ENCODE measurements at places on chromosomes 4 and X.

DNA sequence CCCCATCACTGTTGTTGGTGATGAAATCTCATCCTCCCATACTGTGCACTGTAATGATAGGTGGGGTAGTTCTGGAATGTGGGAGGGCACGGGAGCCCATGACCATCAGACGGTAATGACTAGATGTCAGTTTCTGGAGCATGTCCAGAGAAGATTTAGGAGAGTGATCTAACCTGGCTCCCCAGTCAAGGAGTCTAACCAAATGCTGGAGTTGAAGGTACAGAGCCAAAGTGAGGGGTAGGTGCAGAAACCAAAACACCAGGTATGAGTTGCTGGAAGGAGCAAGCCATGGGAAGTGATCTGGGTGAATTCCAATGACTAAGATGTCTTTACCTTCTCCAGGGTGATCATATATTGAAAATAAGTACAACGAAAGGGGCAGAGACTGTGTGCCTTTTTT lies 296.9 kb downstream of the INPP4B start:
- no peak for DNase-seq

DNA sequence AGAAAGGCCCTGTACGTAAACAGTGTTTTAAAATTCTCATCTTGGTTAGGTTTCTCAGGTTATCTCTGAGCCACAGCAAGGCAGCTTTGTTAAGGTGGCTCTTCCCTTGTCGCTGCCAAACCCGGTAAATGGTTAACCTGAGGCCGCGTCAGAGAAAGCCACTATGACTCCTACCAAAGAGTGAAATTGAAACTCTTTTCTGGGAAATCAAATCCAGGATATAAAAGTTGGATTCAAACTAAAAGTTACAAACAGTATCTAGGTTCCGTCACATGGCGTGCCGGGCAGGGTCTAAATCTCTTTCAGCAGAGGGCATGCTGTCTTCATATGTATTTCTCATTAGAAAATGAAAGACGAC lies 433 bp downstream of the MMAA start:
- peak; percentile 32 for DNase-seq

DNA sequence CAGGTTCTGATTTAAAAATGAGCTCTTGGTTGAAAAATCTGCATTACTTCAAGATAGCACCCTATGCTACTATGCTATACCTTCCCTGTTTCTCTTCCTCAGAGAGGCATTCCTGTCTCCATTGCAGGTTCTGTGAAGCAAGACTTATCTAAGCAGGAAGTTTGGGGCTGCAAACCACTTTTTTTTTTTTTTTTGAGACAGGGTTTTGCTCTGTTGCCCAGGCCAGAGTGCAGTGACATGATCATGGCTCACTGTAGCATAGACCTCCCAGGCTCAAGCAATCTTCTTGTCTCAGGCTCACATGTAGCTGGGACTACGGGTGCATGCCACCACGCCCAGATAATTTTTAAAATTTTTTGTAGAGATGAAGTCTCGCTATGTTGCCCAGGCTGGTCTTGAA lies 4.0 kb upstream of the CCNG2 start:
- DNase-seq, result no peak

DNA sequence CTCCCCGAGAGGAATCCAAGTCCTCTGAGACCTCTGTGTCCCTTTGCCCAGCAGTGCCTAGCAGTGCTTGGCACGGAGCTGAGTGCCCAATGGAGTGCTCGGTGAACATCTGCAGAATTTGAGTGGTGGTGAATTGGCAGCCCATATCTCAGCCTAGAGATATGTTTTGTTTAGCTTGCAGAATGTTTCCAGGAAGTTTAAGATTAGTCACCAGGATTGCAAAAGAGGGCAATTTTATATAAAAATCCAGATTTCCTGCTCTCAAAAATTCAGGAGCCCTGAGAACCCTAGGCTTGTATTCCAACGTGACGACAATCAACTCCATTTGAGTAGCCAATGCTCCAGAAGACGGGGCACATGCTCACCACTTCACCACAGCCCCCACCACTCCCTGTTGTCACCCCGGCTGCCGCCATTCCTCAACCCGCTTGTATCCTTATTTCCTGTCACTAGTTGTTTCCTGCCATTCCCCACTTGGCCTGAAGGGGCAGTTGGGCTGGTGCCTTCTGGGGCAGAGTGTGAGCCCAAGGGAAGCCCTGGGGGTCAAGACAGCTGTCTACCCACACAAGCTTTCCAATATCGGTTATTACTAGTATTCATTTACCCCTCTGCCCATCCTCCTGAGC lies 116.9 kb downstream of the EFNB1 start:
- DNase-seq, result no peak

DNA sequence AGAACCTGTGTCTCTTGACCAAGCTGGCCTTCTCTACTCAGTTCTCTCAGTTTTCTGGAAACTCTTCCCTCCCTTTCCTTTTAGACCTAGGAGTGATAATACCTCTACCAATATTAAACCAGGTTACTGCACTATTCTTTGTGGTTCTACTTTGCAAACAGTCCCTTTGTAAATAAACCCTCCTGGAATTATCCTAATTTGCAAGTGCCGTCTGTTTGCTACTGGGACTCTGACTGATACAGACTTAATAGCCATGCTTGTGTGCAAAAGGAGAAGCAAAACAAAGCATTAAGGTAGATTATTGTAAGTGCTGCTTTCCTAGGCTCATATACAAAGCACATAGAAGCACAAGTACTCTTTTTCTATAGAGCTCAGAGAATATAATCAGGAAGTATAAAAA lies 507.0 kb downstream of the INPP4B start:
- no peak for DNase-seq

- no peak for DNase-seq
These were observed 42.4 kb upstream of the NOCT start for GRCh38 chr4:138972956-138973801.

DNA sequence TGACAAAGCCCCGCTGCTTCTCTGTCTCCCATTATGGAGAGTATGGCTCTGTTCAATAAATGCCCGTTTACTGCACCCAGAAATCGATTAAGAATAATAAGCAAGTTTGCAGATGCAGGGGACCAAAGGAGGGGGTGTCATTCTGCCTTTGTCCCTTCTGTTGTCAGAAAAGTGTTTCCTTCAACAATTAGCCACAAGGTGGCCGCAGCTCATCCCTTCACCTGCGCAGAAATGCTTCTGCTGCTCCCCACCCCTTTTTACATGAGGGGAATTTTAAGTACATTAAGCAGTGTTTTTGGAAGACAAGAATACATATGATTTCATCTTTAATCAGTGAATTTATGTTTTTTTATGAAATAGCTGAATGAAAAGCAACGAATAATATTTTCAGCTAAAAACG lies 175.6 kb upstream of the ARX start:
- DNase-seq, result peak; percentile 2

- no peak for DNase-seq
These were observed 145.6 kb upstream of the PCDH18 start for GRCh38 chr4:137677863-137678262.

DNA sequence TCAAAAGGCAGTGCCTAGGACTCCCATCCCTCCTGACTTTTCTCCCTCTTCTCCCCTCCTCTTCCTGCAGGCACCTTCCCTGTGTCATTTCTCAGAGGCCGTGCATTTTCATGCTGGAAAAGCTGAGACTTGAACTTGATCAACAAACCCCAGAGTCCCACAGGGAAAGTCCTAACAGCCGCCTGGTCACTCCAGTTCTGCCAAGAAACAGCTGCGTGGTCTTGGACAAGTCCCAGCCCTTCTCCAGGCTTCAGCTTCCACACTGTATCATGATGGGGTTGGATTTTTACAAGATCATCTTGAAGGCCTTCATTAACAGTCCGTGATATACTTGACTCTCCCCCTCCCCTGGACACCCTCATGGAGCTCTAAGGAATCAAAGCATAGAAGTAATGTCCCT lies 366.0 kb downstream of the BCOR start:
- no peak for DNase-seq

GRCh38 chr4:56468097-56468422 lies 643 bp downstream of the SRP72 start:
- DNase-seq, result peak; percentile 22

- DNase-seq, result no peak
These were observed 65.9 kb downstream of the TMEM131L start for GRCh38 chr4:153531976-153532626.

- no peak for DNase-seq
These were observed 255 bp upstream of the CNOT6L start for GRCh38 chr4:77819404-77819842.

GRCh38 chr4:67580577-67580976 lies 22.1 kb downstream of the STAP1 start:
- no peak for DNase-seq

DNA sequence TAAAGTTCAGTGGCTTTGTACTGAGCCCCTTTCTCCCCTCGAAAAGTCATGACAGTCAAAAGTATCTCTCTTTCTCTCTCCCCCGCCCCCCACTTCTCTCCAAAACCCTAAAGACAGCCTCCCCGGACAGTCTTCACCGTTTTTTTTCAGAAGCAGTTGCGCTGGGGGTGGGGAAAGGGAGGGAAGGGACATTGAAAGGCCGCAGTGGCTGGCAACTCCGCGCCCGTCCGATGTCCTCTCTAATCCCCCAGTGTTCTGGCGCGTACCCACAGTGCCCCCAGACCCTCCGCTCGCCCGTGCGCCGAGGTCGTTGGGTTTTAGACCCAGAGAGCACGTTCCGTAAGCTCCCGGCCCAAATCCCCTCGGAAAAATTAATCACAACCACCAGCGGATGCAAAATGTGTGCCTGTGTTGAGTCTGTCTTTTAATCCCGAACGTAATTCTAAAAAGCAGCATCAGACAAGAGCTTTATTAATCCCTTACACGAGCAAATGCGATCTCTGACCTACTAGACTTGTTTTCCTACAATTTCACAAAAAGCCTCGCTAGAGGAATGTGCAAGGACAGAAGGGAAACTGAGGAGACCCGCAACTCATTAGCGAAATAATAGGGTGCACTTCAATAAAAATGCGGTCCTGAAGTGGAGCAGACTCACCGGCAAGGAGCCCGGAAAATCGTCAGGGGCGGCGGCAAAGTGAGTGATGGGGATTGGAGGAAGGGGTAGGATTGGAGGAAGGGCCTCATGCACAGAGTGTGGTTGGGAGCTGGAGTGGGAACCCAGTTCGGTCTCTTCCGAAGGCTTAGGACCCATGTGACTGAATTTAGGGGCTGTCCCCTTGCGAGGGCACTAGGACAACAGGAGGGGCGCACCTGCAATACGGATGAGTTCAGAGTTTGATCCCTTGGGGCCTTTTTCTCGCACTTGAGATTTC lies 12.2 kb upstream of the PRDM8 start:
- DNase-seq, result no peak

DNA sequence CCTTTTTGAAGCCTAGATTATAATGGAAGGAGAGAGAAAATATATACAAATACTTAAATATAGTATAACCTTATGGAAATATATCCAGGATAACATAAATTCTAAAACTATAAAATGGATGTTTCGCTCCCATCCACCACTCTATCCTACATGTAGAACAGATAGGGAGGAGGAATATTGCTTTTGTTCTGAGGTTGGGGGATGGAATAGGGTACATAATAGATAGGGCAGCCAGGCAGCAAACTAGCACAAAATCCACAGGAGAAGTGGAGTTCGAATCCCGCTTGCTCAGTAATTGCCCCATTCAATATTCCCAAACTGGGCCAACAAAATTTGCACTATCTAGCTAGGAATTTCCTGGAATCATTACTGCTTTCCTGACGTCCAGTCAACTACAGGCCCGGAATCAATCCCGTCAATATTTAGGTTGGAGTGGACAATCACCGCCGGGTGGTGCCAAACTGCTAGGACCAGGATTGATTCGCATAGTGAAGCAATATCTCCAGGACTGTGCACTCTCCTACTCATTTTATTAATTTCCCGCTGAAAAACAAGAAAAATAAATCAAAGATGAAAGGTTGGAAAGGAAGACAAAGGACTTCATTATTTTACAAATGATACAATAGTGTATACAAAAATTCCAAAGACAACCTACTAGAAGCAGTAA lies 40.4 kb upstream of the PAPSS1 start:
- DNase-seq, result no peak

GRCh38 chr4:5554376-5554775 lies 154.0 kb downstream of the EVC2 start:
- no peak for DNase-seq

GRCh38 chr4:166527500-166527899 lies 654.5 kb downstream of the TLL1 start:
- DNase-seq, result no peak

DNA sequence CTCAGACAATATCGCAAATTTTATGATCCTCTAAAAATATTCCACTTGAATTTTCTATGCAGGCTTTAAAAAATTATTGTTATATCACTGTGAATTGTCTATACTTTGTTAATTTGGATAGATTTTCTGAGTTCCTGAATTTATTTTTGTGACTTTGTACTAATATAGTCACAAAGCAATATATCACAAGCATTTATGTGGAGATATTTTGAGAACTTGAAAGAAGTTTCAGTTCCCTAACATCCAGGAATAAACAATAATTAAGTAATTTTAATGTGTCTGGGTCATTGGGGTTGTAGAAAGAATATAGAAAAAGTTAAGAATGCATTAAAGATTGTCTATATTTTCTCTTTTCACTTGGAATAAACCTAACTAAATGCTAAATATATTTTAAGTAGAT lies 32.0 kb downstream of the CXCL8 start:
- no peak for DNase-seq

DNA sequence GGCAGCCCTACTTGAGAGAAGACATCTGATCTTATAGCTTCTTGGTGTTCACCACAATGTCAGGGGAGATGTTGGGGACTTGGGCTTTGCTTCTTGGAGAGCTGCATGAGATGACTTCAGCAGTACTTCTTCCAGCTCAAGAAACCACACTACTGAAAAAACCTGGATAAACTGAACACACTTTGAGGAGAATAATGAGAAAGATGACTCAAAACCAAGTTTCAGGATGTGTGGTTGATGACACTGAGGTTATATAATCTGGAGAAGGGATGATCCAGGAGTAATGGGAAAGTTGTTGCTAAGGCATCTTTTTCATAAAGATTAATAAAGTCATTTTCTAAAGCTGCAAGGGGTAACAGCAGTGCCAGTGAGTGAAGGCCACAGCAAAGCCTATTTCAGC lies 58.4 kb upstream of the PNPLA4 start:
- no peak for DNase-seq

GRCh38 chrX:149456476-149457245 lies 48.4 kb downstream of the IDS start:
- no peak for DNase-seq

- no peak for DNase-seq
These were observed 43.7 kb downstream of the SLC10A7 start for GRCh38 chr4:146478009-146478408.

- no peak for DNase-seq
These were observed 45.5 kb upstream of the RBM47 start for GRCh38 chr4:40675166-40675565.

GRCh38 chr4:41750626-41751448 lies 2.3 kb upstream of the PHOX2B start:
- DNase-seq, result no peak

GRCh38 chr4:14524276-14524675 lies 478.0 kb upstream of the CPEB2 start:
- DNase-seq, result no peak

All from HuH-7.5 (cell line).